SK-N-SH treated with all-trans-retinoic acid at 6 μM for 48 hours (cell line): ENCODE measurements at places on chromosomes 13 and 19.

GRCh38 chr19:33096005-33096404 lies 15.0 kb downstream of the GPATCH1 start:
- ATAC-seq, result no peak

DNA sequence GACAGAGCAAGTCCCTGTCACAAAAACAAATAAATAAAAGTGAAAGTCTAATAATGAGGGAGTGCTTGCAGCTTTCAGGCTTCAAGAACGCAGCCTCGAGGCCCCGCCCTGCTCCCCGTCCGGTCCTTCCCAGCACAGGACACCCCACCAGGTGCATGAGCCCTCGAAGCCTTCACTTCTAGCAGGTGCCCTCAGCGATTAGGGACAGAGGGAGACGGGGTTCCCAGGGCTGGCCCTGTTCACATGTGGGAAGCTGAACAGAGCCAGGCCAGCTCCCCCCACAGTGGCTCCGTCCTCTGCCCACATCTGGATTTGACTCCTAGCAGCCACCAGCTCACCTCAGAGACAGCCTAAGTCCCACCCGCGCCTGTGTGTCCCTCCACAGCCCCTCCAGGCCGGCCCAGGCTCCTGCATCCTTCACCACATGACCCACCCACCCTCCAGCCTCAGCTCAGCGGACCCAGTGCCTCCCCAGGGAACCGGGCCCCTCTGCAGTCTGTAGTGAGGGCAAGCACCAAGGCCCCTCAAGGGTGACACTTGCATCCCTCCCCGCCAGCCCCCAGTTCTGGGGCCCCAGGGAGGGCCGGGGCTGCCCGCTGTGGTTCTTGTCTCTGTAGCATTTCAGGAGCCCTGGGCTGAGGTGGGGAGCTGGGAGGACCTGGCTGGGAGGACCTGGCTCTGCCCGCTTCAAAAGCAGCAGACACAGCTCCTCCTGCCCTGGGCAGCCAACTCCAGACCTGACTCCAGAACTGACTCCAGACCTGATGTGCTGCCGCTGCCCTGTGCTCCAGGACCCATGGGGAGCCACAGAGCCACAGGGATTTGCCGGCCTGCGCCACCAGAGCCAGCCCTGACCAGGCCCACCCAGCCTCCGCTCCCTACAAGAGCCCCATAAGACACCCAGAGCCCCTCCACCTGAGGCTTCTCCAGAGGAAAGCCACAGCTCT lies 27.2 kb downstream of the GPX4 start:
- ATAC-seq, result no peak

DNA sequence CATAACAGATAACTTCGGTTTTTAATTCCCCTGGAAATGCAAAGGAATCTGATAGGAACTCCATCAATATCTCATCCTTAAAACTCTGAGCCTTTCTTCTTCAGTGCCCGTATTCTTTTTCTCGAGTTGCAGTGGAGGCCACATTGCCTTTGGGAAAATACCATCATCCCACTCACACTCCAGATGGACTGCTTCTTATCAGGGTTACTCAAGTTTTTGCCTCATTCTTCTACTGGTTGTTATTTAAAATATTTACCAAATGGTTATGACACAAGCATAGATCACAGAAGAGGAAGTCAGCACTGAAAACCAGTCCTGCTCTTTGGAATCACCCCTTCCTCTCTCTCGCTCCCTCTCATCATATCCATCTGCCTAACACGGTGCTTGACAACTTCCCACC lies 1020.5 kb upstream of the SLC10A2 start:
- no peak for ATAC-seq

GRCh38 chr19:49042177-49042576 lies 1.5 kb upstream of the CGB5 start:
- ATAC-seq, result no peak

DNA sequence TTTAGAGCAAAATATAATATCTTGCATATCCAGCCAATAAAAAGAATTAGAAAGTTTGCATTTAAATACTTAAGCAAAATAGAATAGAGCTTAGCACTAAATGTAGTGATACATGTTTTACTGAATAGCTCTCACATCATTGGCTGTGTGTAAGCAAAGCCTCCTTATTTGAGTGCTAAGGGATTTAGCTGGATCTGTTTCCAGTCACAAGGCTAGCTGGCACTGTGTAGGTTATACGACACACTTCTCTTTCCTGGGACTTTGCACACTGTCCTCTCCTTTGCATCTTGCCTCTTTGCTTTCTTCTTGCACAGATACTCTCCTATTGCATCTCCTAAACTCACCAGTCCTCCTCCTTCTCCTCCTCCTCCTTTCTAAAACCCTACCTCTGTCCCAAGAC lies 423.8 kb downstream of the KLF5 start:
- no peak for ATAC-seq

- ATAC-seq, result peak; percentile 32
Observed at GRCh38 chr19:1239796-1240737, 1.5 kb upstream of the ATP5F1D start.

GRCh38 chr13:35697186-35697730 lies 220.8 kb upstream of the MAB21L1 start:
- no peak for ATAC-seq
